ENCODE measurements at places on chromosomes 2 and 18.

DNA sequence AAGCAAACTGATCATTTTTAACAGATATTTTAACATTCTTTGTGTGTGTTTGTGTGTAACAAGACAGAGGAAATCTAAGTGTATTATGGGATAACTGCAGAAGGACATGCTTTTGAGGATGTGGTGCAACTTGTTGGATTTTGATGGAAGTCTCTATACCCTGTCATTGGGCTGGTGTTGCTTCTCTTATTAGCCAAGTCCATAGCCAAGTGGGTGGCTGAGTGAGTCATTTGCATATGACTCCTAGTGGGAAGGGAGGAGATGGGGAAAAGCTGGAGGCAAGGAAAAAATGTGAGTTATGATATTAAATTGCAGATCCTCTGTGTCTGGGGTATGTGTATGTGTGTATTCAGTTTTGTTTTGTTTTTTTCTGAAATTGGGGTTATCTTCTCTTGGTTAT, 879.9 kb downstream of the DCC start:
- DNase-seq, result no peak

DNA sequence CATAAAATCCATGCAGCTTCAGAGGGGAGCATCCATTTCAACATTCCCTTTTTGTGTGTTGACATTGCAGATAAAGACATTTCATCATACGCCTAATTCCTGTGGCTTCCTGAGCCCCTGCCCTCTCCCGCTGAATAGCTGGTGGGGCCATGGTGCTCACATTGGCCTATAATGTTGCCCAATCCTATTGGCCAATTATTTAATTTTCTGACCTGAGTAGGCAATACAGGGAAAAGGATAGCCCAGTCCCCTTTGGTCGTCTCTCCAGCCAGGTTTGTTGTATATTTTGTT, 163.8 kb upstream of the MYCN start:
- no peak for DNase-seq

GRCh38 chr2:130762031-130762909, 6.9 kb downstream of the AMER3 start:
- DNase-seq, result no peak

DNA sequence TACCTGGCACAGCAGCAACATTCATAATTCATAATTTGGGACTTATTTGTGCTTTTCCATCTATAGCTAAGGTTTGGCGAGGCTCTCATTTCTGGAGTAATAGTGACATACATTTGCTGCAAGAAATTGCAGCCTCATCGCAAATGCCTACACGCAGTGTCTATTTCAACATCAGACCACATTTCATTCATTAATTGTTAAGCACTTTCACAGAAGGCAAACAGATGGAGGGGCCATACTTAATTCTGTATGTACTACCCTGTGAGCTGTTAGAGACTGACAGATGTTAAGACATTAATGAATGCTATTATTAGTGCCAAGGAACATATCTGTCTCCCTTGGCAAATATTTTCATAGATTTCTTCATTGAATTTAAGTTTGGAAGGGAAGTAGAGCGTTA, 125.7 kb downstream of the UXS1 start:
- DNase-seq, result no peak

- DNase-seq, result no peak
Measured at GRCh38 chr2:6576302-6576701, 289.4 kb downstream of the CMPK2 start.
